ENCODE measurements at places on chromosomes 5 and 9.

DNA sequence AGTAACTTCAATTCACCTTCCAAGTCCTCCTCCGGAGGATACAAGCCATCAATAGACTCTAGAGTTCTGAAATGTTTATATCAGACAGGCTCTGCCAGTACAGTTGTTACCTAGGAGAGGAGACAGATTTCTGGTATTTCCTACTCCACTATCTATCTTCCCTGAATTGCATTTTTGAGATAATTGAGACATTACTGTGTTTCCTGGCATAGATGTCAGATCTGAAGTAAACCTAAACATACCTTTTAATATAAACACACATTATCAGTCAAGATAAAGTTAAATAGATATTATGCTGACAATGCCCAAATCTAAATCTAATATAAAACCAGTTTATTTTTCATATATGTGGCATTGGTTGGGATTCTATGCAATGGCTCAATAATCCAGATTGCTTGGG is 8.2 kb upstream of the TYRP1 start:
- DNase-seq = no peak

DNA sequence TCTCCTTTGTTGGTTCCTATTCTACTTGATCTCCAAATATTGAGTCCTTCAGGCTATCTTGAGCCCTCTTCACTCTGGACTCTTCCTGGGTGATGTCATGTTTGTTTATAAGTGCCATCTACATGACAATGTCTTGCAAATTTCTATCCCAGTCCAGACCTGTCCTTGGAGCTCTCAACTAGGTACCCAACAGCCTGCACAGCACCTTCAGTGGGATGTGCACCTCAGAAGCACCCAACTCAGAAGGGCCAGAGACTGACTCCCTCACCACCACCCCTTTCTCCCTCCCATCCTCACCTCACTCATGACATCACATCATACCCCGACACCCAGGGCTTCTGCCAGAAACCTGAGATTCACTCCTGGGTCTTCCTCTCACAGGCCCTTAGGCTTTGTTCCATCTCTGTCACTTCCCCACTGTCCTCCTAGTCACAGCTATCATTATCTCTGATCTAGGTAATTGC is 14.4 kb downstream of the TXN start:
- no peak for DNase-seq

DNA sequence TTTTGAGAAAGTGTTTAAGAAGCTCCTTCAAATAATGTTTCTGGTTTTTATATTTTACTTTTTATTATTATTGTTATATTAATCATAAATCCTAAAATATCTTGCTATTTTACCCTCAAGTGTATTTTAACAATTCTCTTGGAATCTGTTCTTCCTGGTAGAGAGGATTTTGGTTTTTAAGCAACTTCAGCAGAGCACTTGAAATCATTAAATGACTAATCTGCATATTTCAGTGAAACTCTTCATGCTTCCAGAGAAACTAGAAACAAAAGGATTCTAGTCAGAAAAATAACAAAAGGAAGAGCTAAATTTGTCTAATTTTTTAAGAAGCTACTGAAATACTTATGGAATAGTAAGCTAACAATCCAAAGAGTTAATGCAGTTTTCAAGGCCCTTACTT is 1057.3 kb downstream of the TLE1 start:
- no peak for DNase-seq

GRCh38 chr5:42749020-42749419 is 7.6 kb upstream of the CCDC152 start:
- no peak for DNase-seq

DNA sequence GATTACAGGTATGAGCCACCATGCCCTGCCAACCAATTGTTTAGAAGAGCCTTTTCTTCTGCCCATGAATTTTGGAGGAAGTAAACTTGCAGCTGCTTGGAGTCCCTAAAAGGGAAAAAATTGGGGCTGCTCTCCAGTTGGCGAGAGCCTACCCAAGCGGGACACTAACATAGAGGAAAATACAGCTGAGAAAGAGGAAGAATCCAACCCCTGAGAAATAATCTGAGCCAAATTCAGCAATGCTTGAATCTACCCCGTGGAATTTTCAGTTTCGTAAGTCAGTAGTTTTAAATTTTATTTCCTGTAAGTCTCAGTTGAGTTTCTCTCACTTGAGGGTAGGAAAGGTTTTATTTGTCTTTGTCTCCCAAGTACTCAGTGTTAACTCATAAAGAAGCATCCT is 30.4 kb upstream of the UBTD2 start:
- DNase-seq = no peak

GRCh38 chr5:28324174-28324573 is 1285.8 kb upstream of the CDH9 start:
- no peak for DNase-seq

GRCh38 chr5:11110128-11110527 is 349.1 kb upstream of the DAP start:
- no peak for DNase-seq

- DNase-seq = no peak
Measured at GRCh38 chr5:144167998-144168397, 2.5 kb downstream of the YIPF5 start.

DNA sequence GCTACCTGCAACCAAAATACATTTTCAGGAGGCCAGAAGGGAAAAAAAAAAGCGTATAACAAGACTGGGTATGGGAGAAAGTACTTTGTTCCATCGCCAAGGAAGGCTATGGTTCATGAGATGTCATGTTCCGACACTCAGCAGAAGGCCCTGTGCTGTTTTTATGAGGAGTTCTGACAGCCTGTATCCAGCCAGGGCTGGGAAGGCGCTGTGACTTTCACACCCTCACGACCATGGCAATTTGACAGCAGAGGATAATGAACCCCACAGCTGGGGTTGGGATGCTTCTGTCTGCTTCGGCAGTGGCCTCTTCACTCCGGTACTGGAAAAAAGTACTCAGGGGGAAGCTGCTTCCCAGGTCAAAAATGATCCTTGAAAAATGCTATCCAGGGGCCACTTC is 154.4 kb downstream of the PRELID2 start:
- no peak for DNase-seq

DNA sequence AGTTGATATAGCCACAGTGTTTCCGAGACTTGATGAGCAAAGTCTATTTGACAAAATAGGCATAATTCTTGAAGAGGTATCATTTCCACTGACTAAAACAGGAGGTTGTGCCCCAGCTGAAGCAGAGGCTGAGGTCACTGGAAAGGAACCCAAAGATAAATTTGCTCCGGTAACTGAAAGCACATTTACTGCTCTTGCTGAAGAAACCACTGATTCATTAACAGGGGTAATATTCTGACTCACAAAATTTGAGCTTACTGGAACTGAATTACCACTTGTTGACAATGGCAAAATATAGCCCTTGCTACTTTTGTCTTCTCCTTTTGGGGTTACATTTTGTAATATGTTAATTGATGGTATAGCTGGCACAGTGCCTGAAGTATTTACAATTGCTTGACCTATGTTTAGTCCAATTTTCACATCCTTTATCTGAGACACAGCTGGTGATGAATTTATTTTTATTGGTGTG is 30.2 kb downstream of the MLANA start:
- DNase-seq = no peak

- DNase-seq = no peak
Measured at GRCh38 chr9:130260816-130261765, 4.5 kb upstream of the HMCN2 start.

Data from activated naive CD4-positive, alpha-beta T cell treated with Interleukin-2 at 50 U/mL for 16 hours (primary cell).